Activated CD4-positive, alpha-beta T cell treated with anti-CD3 and anti-CD28 coated beads, Interleukin-2, amount 10 ng/mL, durations not matched to agents 24 days and 14 days (primary cell): ENCODE measurements at places on chromosomes 2 and 18. TPM values are rescaled to one million over a fixed set of nuclear protein-coding genes. Genes with fewer than 3 reads are reported as not detected.

C1GALT1C1L gene
- total RNA-seq, result not detected in 2 replicates

- no peak for DNase-seq
These were observed 716.4 kb downstream of the RNF144A start for GRCh38 chr2:7633566-7634153.

GRCh38 chr2:2166881-2167280 is 164.2 kb downstream of the MYT1L start:
- DNase-seq, result no peak

GRCh38 chr2:14385043-14385442 is 247.5 kb upstream of the LRATD1 start:
- DNase-seq, result no peak

DNA sequence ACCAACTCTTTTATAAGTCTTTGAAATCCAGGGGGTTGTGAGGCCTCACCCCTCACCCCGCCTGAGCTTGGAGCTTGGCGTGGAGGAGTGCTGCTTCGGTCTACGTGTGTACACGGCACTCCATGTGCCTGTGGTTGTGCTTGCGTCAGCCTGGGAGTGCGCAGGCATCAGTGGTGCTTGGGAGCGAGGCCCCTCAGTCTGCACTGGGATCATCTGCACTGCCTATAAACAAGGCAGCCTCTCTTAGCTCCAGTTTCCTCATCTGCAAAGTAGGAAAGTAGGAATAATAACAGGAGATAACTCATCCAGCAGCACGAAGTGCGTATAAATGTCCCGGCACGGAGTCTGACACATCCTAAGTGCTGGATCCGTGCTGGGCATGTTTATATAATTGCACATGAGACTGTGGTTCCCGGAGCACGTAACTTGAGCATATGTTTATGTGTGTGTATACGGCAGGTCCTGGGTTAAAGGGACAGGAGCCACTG is 1.2 kb downstream of the GYPC start:
- DNase-seq, result peak; percentile 83

DNA sequence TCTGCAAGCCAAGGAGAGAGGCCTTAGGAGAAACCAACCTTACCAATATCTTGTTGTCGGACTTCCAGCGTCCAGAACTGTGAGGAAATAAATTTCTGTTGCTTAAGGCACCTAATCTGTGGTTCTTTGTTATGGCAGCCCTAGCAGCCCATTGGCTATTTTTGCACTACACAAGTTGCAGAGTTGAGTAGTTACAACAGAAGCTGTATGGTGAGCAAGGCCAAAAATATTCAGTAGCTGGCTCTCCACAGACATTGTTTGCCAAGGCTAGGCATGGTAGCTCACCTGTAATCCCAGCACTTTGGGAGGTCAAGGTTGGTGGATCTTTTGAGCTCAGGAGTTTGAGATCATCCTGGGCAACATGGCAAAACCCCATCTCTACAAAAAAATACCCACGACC is 27.1 kb upstream of the SCYGR1 start:
- no peak for DNase-seq

DNA sequence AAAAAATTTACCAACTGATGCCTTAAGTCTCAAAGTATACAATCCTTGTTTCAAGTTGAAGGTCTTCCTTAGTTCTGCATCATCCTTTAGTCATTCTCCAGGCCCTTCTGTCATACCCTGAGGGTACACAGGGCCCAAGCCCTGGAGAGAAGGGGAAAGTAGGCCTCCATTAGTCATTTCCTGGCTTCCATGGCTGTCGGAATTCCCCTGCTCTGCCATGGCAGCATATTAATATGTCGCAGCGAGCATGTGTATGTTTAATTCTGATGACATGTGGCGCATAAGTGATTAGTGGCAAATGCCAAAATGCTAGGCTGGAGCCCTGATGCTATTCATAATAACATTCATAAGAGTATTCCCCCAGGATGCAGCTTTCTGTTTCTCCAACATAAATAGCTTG is 22.1 kb downstream of the GPR39 start:
- no peak for DNase-seq

CAVIN2 gene
- not detected in 2 replicates for total RNA-seq

GRCh38 chr18:74139411-74139810 is 8.2 kb downstream of the FBXO15 start:
- no peak for DNase-seq

CD8B2 gene
- 0.09 and 0.12 TPM in 2 replicates for total RNA-seq

SLC16A14 gene
- 4.0 and 5.1 TPM in 2 replicates for total RNA-seq
